ENCODE measurements at places on chromosomes 7 and 10.

- DNase-seq, result no peak
These were observed 427.6 kb downstream of the PHTF2 start for GRCh38 chr7:78226059-78226719.

GRCh38 chr10:97975598-97975997 is 54.8 kb downstream of the CRTAC1 start:
- no peak for DNase-seq

DNA sequence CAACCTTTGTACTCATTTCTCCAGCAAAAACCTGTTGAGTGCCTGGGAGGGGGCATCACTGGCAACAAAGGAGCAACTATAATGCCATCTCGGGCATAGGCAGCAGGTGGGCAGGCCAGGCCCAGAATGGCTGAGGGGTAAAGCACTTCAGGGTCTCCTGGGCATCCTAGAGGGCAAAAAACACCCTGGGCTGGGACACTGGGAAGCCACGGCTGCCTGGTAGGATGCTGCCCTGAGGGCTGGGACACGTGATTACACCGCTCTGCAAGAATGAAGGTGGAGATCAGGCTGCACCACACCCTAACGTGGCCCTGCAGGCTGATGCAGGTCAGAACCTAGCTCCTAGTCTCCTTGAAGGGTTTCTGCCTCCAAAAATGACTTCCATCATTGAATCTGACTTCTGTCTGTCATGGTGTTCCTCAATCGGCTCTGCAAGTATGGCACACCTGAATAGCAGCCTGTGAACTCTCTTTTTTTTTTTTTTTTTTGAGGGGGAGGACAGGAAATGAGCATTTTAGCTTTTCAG is 4.5 kb upstream of the TRAPPC14 start:
- DNase-seq, result no peak

DNA sequence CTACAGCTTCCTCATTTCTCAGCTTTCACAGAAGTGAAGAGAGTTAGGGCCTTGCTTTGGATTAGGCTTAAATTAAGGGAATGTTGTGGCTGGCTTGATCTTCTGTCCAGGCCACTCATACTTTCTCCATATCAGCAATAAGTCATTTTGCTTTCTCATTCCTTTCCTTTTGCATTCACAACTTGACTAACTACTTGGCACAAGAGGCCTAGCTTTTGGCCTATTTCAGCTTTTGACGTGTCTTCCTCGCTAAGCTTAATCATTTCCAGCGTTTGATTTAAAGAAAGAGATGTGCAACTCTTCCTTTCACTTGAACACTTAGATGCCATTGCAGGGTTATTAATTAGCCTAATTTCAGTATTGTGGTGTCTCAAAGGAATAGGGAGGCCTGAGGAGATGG is 712.0 kb downstream of the INHBA start:
- no peak for DNase-seq

- no peak for DNase-seq
These were observed 80.5 kb downstream of the ABI1 start for GRCh38 chr10:26780106-26780792.

DNA sequence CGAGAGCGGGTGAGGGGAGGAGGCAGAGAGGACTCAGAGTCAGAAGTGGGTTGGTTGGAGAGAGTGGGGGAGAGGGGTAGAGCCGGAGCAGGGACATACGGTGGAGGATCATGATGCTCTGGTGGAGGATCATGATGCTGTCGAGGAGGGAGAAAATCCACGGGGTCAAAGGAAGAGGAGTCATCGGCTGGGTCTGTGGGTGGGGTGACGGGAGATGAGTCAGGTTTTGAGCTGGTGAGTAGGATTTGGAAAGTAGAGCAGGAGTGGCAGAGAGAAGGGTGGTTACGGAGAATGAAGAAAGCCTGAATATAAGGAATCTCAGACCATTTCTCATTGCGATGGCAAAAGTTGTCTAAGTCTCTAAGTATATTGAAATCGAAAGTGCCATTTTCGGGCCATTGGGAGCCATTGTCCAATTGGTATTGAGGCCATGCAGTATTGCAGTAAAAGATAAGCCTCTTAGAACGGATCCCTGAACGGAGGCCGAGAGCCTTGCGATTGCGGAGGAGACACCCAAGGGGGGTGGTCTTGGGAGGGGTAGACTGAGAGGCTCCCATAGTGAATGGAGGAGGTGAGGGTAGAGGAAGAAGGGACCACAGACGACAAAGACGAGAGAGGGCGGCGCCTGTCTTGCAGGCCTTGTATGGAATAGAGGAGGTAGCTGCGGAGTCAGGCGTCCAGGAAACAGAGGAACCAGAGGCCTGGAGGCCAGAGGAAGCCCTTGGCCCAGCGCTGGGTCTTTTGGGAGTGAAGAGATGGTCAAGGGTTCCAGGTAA is 23.8 kb downstream of the SCIN start:
- DNase-seq, result no peak

- DNase-seq, result no peak
These were observed 10.6 kb upstream of the LIPM start for GRCh38 chr10:88791924-88792323.

DNA sequence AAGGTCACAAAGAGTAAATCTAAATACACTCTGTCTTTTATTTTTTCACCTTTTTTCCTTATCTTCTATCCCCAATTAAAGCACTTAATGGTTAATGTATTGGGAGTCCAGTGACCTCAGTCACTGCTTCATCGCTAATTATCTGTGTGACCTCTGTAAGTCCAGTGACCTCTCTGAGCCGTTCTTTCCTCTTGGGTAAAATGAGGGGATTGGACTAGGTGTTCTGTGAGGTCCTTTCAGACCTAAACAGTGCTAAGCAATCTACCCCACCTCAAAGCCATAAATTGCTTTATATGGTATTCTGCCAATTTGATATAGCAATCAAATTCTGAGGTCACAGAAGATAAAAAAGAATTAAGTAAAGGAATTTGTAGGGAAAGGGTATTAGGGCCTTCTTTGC is 3.9 kb upstream of the SFMBT2 start:
- no peak for DNase-seq

DNA sequence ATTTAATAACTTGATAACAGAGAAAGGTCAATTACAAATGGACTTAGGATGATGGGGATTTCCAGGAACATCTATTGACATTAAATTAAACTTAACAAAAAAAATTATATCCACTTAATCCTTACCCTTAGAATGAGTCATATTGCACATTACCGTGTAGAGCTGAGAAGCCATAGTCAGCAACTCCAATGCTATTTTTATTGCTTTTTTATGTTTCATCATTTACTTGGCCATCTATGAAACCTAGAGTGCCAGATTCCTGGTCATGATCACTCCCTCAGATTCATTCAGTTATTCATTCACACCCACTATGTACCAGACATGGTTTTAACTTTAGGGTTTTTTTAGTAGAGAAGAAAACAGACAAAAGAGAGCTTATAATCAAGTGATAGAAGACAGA is 1180.4 kb downstream of the CNTNAP2 start:
- DNase-seq, result no peak

- DNase-seq, result no peak
These were observed 10.7 kb upstream of the ATRNL1 start for GRCh38 chr10:115082506-115082905.

- no peak for DNase-seq
These were observed 3.1 kb downstream of the FLNC start for GRCh38 chr7:128833148-128833945.

GRCh38 chr10:92517034-92517655 is 56.7 kb downstream of the IDE start:
- peak; percentile 2 for DNase-seq

- DNase-seq, result no peak
These were observed 34.6 kb downstream of the VTI1A start for GRCh38 chr10:112481602-112482001.

DNA sequence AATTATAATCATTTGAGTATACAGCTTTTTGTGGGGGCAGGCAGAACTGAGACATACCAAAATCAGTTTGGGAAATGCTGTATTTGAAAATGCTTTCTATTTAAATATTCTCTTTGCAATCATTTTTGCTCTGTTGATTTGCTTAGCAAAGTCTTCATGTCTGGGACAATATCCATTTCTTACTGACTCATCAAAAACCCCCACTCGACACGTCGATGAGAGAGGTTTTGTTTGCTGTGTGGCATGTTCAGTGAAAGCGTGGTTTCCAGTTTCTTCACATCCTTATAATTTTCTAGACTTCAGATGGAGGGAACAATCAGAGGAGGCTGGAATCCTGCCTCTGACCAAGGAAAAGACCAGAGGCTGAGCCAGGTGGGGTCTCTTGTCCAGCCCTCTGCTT is 28.9 kb downstream of the HTRA1 start:
- DNase-seq, result no peak

DNA sequence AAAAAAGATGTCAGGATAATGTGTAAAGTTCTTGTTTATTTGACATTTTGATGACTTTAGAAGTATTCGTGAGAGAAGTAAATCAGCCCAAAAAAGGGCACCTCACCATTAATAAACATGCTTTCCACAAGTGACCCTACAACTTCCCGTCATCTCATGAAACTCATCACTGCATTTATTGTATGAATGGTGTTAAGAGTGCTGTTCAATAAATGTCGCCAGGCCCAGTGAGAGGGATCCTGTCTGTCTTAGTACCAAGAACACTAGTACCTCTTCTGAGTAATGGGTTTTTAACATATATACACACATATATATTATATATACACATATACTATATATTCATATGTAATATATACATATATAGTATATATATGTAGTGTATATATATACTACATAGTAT is 61.9 kb downstream of the TMEM26 start:
- no peak for DNase-seq

- DNase-seq, result no peak
These were observed 42.6 kb upstream of the DLG5 start for GRCh38 chr10:77969114-77969513.

DNA sequence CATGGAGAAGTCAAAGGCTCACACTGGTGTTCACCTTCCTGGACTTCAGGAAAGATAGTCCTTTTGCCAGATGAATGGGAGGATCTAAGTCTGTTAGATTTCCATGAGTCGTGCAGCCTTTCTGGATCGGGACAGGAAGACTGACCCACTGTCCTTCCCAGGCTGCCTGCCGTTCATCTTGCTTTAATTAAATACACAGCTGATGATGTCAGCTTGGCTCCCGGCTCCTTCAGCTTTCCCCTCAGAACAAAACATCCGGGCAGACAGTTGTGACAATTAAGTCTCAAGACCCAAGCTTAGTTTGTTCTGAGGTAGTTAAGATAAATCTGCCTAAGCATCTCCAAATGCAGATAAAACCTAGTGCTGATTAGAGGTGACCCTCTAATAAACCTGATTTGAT is 58.6 kb downstream of the AUTS2 start:
- DNase-seq, result no peak

DNA sequence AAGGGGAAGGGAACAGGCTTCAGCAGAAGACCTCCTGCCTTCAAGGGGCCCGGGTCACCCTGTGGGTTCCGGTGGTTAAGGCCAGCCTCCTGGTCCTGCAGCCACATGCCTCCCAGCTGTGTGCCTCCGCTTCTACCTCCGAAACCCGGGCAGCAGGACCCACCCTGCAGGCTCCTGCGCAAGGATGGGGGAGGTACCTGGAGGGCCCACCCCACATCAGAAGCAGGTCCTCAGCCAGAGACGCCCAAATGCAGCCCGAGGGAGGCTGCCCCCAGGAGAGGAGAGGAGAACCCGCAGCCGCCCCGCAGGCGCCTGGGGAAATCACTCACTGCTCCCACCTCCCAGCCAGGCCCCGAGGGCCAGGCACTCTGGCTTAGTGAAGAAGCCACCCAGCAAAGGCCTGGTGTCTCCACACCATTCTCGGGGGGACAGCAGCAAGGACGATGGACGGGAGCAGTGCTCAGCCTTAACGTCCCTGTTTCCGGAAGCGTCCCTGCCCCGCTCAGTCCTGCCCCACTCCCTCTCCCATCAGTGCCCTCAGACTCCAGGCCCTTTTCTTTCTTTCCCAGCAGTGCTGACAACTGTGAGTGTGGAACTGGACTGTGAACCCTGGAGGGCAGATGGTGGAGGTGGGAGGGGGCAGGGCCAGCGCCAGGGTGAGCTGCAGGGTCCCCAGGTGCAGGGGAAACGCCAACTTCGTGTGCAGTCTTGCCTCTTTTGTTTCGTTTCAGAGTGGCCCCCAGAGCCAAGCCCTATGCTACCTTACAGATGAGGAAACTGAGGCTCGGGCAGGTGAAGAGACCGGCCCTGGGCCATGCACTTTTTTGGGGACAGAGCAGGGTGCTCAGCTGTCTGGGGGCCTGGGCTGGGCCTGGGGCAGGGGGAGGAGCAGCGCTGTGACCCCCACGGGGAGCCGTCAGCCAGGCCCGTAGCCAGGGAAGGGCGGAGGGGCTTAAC is 138.0 kb downstream of the FAM53B start:
- DNase-seq, result no peak
